ENCODE measurements at places on chromosomes 13 and 19.

GRCh38 chr19:35178701-35179100, 24.2 kb downstream of the FXYD5 start:
- DNase-seq: no peak

DNA sequence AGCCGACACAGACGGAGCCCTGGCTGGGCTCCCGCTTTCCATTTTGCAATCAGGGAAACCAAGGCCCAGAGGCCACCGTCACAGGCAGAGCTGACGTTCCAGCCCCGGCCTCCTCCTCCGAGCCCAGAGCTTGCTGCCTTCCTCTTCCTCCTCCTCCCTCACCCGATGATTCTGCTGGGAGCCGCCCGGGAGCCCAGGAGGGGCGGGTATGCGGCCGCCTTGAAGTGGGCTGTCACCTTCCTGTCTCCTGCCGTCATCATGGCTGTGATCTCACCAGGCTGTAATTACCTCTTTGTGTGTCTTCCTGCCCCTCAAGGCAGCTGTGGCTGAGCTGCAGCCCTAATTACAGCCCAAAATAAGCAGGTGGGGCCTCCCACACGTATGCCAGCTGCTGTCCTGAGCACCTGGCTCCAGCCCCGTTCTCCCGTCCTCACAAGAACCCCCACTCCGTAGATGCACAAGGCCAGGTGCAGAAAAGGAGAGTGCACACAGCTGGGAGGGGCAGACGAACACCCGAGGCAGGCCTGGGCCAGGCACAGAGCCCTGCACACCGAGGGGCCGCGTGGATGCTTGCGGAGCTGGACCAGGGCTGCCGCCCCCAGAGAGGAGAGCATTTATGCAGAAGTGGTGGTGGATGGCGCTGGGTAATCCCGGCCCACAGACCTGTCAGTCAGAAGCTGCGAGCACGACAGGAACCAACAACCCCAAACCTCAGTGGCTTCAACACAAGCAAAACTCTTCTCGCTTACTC, 4.0 kb downstream of the TPGS1 start:
- peak; percentile 75 for DNase-seq

- no peak for DNase-seq
Observed at GRCh38 chr19:38990949-38991697, 15.6 kb upstream of the FBXO17 start.

DNA sequence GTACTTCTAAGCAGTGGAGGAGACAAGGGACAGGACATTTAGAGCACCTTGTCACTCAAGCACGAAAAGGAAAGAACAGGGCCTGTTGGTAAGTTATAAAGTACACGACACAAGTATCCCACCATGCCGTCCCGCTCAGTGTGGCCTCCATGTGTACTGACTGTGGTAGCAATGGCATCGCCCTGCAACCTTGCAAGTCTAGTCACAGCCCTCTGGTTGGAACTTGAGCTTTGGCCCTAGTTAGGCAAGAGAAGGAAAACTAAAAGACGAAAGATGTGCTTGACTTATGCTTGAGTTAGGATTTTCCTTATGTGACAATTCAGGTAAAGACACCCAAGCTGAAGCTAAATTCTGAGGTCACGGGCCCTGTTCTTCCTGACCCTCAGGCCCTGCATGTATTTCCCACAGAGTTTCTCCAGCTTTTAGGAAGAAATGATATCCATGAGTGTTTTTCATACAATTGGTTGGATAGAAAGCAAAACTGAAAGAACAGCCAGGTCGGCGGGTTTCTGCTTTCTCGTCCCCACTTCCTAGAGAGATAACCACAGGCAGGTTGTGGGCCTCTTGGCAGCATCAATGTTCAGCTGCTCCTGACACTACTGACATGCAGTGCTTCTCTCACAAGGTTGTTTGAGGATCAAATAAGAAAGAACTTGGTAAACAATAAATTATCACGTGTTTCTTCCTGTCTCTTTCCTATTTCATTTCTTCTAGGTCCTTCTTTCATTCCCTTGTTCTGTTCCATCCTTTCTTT, 216.2 kb downstream of the IRS2 start:
- peak; percentile 19 for DNase-seq

- no peak for DNase-seq
Observed at GRCh38 chr13:101575581-101575980, 123.1 kb downstream of the ITGBL1 start.

DNA sequence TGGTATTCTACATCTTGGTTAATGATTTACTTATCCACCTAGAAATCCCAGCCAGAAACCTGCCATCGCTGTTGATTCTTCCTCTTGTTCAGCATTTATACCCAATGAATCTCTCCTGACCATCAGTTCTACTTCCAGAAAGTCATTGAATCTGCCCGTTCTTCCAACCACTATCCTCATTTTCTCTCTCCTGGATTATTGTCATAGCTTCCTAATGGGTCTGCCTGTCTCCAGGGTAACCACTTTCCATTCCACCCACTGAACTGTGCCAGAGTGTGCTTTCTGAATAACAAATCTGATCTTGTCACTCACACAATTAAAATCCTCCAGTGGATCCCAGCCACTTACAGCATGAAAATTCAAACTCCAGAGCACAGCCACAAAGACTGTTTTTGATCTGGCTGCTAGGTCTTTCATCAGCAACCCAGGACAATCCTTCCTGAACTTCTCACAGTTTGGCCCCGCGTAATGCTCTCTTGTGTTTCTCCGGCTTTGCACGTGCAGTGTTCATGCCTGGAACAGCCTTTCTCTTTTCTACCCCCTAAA, 330.6 kb downstream of the SPRY2 start:
- DNase-seq: no peak

GRCh38 chr19:42023943-42024260, 29.9 kb upstream of the ATP1A3 start:
- DNase-seq: no peak

- DNase-seq: no peak
Observed at GRCh38 chr13:59835569-59835968, 328.2 kb downstream of the DIAPH3 start.

DNA sequence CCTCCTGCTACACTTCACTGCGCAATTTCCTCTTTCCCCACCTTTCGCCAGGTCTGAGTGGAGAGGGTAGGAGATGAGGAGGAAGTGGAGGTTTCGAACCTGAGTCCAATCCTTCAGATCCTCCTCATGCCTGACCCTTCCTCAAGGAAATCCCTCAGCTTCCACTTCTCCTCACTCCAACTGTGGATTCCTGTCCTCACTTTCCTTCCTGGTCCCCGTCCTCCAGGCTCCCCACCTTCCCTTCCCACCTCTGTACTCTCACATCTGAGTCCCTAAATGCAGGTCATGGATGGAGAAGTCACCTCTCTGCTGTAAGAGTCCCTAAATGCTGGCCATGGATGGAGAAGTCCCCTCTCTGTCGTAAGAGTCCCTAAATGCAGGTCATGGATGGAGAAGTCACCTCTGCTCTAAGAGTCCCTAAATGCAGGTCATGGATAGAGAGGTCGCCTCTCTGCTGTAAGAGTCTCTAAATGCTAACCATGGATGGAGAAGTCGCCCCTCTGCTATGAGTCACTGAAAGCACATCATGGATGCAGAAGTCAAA, 3.1 kb downstream of the TMEM86B start:
- no peak for DNase-seq

DNA sequence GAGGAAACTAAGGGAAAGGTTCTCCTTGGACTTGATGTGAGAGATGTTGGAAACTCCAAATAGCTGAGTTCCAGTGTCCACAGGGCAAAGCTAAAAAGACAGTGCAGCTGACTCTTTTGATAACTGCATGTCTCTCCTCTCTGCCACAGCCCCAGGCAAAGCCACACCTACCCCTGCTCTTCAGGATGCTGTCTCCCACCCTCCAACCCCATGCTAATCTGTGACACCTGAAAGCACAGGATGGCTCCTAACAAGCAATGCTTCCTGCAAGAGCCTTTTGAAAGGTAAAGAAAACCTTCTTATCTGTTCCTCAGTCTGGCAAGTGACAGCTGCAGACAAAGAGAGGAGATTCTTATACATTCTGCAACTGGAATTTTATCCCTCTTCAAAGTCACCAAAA, 14.5 kb downstream of the SLC46A3 start:
- no peak for DNase-seq

GRCh38 chr13:72061613-72062012, 194.6 kb upstream of the DACH1 start:
- DNase-seq: no peak
